Gastrocnemius medialis (tissue), 4 donors: ENCODE measurements at places on chromosomes 7 and 10.
A peak's percentile ranks its signal among the peaks of the same experiment; 100 is the strongest.

- DNase-seq, result no peak
Measured at GRCh38 chr7:101998029-101998905, 180.8 kb downstream of the CUX1 start.

- DNase-seq, result no peak
Measured at GRCh38 chr7:92325173-92325572, 79.4 kb downstream of the ANKIB1 start.

- no peak for DNase-seq
Measured at GRCh38 chr7:21253740-21254687, 173.9 kb upstream of the SP4 start.

- DNase-seq, result no peak
Measured at GRCh38 chr7:85322252-85322651, 135.4 kb upstream of the SEMA3D start.

- DNase-seq, result no peak
Measured at GRCh38 chr7:38934051-38934450, 25.1 kb upstream of the VPS41 start.

DNA sequence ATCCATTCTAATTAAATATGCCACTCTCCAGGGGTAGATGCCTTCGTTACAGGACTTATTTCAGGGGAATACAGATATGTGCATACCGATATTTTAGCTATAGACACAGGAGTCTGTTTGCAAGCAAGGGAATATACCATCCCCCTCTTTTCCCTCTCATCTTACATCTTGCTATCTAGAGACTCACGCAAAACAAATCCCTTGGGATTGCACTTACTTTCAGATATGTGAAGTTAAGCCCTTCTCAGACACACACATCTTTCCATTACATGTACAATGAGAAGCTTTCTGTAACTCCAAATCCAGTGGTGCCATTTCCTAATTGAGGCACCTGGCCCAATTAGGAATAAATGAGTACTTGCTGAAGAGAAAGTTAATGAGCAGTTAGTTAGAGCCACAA is 250.4 kb upstream of the FZD8 start:
- DNase-seq, result no peak

DNA sequence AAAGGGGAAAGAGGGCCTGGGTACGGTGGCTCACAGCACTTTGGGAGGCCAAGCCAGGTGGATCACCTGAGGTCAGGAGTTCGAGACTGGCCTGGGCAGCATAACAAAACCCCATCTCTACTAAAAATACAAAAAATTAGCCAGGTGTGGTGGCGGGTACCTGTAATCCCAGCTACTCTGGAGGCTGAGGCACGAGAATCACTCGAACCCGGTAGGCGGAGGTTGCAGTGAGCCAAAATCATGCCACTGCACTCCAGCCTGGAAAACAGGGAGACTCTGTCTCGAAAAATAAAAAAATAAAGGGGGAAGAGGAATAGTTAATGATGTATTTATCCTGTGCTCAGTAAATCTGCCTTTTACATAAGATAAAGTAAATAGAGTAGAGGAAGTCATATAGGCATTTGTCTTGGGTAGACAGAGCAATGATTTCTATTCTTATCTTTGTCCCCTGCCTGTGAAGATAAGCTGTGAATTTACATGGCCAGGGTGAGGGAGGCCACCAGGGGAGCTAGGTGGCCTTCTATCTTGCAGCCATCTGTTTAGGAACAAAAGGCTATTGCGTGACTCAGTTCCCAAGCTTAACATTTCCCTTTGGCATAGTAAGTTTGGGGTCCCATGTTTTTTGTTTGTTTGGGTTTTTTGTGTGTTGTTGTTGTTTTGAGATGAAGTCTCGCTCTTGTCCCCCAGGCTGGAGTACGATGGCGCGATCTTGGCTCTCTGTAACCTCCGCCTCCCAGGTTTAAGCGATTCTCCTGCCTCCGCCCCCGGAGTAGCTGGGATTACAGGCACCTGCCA is 73.2 kb upstream of the GTF2I start:
- no peak for DNase-seq

- no peak for DNase-seq
Measured at GRCh38 chr10:7458556-7458955, 47.7 kb upstream of the SFMBT2 start.

DNA sequence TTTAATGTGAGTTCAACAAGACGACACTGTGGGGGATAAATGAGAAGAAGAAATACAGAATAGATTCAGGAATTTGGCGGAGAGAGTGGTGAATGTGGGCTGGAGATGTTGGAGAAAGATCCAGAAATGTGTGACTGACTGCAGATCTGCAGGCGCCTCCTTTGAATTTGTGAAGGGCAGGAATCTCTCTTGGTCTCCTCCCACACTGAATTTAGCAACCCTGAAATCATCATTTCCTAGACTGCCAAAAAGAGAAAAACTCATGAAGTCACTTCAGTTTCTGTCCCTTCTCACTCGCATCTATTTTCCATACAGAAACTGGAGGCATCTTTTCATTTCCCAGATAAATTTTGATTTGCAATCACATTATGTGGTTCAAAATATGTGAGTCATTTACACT is 128.7 kb downstream of the GNAI1 start:
- no peak for DNase-seq

DNA sequence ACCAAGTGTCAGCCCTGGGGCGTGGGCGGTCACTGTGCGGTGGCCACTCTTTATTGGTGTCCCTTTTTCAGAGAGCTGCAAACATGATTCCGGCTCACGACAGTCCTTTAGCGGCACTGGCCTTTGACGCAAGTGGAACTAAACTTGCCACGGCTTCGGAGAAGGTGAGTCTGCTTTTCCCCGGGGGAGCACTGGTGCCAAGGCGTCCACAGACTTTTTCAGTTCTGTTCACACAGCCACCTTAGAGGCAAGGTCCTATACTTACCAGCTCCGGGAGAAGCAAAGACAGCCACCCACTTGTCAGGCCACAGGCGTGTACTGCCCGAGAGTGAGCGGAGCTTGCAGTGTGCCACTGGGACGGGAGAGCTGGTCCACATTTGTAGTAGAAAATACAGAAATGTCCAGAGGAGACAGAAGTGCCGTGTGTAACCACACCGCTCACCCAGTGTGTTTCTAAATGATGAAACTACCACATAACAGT is 27.9 kb downstream of the WIPI2 start:
- DNase-seq, result no peak

DNA sequence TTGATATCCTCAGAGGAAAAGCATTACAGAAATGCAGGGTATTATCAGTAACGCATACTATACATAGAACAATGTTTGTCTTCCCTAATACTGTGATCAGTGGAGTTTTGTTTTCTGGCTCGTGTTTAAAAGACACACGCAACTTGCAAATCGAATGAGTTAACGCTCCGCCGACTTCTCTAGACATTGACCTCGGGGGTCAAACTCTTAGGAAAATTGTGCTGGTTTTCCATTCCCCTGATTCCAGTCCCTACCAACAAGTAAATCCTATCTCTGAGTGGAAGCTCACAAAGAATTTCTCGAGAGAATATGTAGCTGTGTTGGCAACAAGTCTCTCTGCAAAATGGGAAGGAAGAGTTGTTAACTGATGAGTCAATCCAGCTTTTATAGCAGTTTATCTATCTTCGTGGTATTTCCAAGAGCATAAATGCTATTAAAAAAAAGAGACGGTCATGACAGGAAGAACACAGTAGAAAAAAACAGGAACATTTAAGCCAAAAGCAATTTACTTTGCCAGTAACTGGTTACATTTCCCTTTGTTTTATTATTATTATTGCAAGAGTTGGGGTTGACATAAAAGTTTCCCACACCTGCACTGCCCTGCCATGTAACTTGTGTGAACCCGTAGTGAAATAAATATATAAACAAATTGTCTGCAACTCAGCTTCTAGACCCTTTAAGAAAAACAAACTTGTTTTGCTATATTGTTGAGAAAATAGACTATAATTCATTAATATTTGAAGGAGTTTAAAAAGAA is 144.4 kb downstream of the ARID5B start:
- DNase-seq, result no peak

GRCh38 chr10:121873236-121873635 is 54.6 kb downstream of the ATE1 start:
- DNase-seq, result no peak

DNA sequence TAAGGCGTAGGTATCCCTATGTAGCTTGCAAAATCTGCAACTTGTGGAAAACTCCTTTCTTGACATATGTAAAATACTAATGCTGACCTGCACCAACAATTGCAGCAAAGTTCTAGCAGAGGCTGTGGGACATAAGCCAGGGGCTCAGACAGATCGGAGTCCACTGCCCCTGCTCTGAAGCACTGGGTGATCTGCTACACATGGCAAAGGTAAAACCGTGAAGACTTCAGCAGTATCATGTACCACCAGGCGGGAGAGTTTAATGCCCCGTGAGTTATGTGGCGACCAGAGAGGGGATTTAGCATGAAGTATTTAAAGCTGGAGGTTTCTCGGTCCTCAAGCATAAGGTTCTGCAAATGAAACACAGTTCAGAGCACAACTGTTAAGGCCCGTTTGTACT is 76.4 kb downstream of the ABCC2 start:
- DNase-seq, result no peak

- no peak for DNase-seq
Measured at GRCh38 chr7:140977741-140978140, 37.0 kb downstream of the MRPS33 start.

DNA sequence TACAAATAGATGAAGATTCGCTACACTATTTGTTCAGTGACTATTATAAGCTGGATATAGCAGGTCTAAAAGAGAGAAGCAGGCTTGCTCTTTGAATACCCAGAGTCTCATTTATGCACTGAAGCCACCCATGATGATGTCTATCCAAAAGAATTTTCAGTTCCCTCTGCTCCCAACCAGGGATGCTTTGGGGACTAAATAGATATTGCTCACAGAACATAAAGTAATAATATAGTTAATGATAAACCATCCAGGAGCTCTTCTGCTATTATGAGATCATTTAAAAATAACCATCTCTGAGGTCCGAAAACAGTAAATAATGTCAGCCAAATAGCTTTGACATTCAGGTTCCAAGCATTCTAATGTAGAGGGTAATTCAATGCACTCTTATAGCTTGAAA is 875.4 kb downstream of the SORCS3 start:
- DNase-seq, result no peak

DNA sequence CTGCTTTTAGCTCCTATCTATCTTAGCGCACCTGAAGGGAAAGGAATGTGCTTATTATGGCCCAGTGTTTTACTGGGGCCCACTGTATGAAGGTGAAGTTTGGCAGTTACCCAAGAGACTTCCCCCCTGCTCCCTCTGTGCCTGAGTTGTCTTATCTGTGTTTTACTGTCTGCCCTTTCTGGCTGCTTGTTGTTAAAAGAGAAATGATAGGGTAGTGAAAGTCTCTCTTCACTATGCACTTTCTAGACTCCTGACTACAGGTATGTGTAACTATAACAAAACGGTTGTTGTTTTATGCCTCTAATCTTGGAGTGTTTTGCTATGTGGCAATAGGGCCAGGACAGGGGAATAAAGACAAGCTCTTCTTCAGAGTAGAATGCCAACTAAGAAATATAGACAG is 326.9 kb downstream of the KIF20B start:
- no peak for DNase-seq

GRCh38 chr10:7889947-7890542 is 71.7 kb downstream of the TAF3 start:
- DNase-seq, result no peak

DNA sequence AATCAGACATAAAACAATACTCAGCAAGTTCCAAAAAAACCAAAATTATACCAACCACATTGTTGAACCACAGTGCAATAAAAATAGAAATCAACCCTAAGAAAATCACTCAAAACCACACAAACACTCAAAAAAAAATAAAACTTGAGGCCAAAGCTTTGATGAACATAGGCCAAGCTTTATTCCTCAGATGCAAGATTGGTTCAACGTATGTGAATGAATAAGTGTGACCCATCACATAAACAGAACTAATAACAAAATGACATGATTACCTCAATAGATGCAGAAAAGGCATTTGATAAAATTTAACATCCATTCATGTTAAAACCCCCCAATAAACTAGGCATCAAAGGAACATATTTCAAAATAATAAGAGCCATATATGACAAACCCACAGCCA is 506.1 kb upstream of the FZD8 start:
- DNase-seq, result no peak

DNA sequence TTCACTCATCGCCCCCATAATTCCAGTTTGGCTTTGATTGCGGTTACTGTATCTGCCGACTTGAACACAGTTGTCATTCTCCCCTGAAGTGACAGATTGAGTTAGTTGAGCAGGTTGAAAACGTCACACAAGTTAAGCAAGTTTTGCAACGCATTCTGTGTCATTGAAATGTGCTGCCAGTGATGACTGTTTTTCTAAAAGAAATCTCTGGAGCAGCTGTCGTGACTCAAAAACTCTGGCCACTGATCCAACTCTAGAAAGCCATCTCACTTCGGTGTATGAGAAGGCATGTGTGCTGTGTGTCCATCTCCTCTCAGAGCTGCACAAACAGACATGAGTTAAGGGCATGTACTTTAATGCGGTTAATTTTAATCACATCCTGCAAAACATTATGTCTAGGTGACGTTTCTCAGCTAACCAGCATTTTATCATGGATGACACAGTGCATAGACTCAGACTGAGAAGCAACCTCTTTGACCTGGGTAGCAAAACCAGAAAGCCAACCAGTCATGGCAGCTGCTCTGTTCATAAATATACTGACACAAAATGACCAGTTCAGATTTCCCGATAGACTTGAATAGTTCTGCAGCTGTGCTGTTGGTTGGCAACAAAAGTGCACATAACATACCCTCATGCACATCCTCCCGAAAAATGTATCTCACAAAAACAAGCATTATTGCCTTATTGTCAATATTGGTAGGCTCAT is 69.3 kb downstream of the CSTF2T start:
- DNase-seq, result peak; percentile 56

GRCh38 chr10:30553626-30554439 is 75.7 kb downstream of the LYZL2 start:
- peak; percentile 74 for DNase-seq

- no peak for DNase-seq
Measured at GRCh38 chr7:144256112-144256511, 8.5 kb downstream of the OR2A7 start.

DNA sequence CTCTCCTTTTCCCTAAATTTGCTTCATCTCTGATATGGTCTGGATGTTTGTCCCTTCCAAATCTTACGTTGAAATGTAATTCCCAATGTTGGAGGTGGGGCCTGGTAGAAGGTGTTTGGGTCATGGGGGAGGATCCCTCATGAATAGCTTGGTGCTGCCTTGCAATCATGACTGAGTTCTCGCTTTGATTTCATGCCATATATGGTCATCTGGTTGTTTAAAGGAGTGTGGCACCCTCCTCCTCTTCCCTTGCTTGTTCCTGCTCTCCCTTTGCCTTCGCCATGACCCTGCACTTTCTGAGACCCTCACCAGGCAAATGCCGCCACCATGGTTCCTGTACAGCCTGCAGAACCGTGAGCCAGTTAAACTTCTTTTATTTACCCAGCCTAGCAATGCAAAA is 14.5 kb downstream of the NOBOX start:
- no peak for DNase-seq

- no peak for DNase-seq
Measured at GRCh38 chr7:135430626-135431025, 79.3 kb downstream of the CNOT4 start.

- DNase-seq, result no peak
Measured at GRCh38 chr7:122132341-122132740, 11.7 kb downstream of the AASS start.

- DNase-seq, result no peak
Measured at GRCh38 chr7:122310119-122311021, 5.8 kb upstream of the FEZF1 start.

- no peak for DNase-seq
Measured at GRCh38 chr7:134016223-134016941, 110.8 kb upstream of the LRGUK start.

GRCh38 chr7:154872811-154873499 is 130.0 kb downstream of the PAXIP1 start:
- DNase-seq, result no peak
